Immature natural killer cell (primary cell): ENCODE measurements at places on chromosomes 12 and 14.

DNA sequence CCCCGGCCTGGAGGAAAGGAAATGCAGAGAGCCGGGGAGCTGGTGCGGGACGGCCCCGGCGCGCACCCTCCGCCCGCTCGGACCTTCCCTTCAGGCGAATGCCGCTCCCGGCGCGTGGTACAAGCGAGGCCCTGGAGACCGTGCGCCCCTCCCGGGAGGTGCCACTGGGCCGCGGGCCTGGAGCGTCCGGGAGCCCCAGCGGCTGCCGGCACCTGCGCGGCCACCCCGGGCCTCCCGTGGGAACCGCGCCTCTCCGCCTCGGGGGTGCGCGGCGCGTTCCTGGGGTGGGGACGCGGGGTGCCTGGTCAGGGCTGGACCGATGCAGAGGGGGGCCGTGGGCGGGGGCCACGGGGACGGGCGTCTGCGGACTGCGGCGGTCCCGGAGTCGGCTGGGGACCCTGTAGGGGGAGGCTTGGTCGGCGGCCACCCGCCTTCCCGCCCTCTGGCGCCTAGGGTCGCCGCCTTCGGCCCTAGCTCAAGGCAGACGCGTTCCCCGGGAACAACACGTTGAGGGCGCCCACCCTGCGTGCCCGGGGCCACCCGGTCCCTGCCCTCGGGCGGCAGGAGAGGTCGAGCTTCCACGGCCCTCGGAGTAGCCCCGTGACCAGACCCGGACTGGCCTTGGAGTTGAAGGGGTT lies 599 bp downstream of the PAPLN start:
- no peak overlapping the region for H3K27ac ChIP-seq
- peaks cover 18% of the 10 kb centered on the region for H3K27me3 ChIP-seq
- H3K36me3 ChIP-seq: no peaks in the 10 kb centered on the region

- no peaks in the 10 kb centered on the region for H3K36me3 ChIP-seq
- no peak overlapping the region for H3K4me3 ChIP-seq
- H3K27ac ChIP-seq: no peak overlapping the region
Observed at GRCh38 chr14:90523961-90524875, 127.4 kb downstream of the CALM1 start.

DNA sequence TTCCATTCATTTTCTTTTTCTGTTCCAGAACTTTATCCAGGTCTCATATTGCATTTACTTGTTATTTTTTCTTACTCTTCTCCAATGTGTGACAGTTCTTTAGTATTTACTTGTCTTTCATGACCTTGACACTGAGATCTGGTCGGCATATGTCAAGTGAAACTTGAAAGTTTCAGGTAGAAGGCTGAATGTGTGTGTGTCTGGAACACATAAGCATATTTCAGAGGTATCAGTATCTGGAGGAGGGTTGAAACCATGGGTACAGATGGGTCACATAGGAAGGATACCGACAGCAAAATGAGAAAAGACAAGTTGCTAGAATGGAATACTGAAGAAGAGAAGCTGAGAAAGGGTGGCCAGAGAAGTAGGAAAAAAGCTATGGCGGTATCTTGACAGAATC lies 22.5 kb upstream of the PTGDR start:
- peaks cover 5% of the 10 kb centered on the region for H3K27me3 ChIP-seq
- H3K27ac ChIP-seq: peak overlapping the region; percentile 3
- H3K36me3 ChIP-seq: peaks cover 22% of the 10 kb centered on the region
- DNase-seq: no peak
- H3K4me1 ChIP-seq: peaks cover 97% of the 10 kb centered on the region

GRCh38 chr12:6839482-6840201 lies 1.1 kb upstream of the GNB3 start:
- peaks cover 2% of the 10 kb centered on the region for H3K4me1 ChIP-seq
- H3K4me3 ChIP-seq: no peak overlapping the region
- no peak for DNase-seq
- peaks cover 1% of the 10 kb centered on the region for H3K27me3 ChIP-seq

- no peak overlapping the region for H3K4me3 ChIP-seq
- no peaks in the 10 kb centered on the region for H3K36me3 ChIP-seq
- no peak overlapping the region for H3K27ac ChIP-seq
- DNase-seq: no peak
- peaks cover 39% of the 10 kb centered on the region for H3K27me3 ChIP-seq
Observed at GRCh38 chr12:14886271-14886670, 617 bp upstream of the MGP start.

DNA sequence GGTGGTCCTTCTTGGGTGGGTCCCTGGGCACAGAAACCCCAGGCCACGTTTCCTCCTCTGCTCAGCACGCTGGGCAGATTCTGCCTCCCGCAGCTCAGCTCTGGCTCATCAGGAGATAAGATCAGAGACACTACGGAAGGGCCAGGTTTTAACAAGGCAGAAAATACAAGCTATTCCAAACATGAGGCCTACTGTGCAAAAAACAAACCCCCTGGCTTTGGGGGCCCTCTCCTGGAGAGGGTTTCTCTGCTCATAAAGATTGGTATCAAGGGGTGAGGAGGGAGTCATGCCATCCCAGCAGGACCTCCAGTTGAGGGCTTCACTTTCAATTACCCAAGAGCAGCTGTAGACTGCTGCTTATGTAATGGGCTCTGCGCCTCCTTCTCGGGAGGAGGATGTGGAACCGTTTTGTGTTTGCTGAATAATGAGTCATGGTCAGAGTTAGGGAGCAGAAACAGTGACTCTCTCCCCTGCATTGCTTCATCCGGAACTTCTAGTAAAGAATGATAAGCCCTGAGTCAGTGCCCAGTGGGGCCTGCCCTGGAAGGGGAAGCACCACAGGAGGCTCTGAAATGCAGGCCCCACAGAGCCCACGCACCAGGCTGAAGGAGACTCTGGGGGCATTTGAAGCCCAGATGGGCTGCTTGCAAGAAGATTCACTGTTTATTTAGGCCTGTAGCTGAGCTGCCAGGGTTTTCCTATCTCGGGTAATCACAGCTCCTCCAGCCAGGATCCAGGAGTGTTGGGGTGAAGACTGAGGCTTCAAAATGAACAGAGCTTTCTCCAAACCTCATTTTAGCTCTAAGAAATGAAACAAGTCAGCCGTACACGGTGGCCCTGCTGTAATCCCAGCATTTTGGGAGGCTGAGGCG lies 79.3 kb downstream of the SSPN start:
- H3K4me1 ChIP-seq: peaks cover 18% of the 10 kb centered on the region
- no peak for DNase-seq
- H3K36me3 ChIP-seq: no peaks in the 10 kb centered on the region

DNA sequence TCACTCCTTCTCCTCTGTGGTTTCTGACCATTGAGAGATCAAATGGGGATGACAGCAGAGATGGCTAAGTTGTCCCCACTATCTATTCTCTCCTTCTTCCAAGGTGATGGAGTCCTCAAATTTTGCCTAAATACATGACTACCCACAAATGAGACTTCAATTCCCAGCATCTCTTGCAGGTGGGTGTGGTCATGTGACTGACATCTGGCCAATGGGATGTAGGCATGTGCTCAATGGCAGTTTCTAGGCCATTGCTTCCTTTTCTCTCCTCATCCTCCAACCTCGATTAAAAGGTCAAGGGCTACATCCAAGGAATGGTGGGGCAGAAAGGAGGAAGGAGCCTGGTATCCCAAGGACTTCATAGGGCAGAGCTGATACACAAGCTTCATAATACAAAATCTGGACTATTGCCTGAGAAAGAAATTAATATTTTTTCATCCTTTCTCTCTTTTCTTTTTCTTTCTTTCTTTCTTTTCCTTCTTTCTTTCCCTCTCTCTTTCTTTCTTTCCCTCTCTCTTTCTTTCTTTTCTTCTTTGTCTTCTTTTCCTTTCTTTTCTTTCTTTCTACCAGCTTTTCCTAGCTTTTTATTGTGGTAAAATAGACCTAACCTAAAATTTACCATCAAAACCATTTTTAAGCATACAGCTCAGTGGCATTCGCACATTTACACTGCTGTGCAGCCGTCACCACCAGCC lies 100.9 kb upstream of the PRB2 start:
- H3K4me3 ChIP-seq: no peak overlapping the region
- DNase-seq: no peak
- H3K4me1 ChIP-seq: peaks cover 8% of the 10 kb centered on the region
- peaks cover 13% of the 10 kb centered on the region for H3K27me3 ChIP-seq
- H3K36me3 ChIP-seq: no peaks in the 10 kb centered on the region

GRCh38 chr12:114812858-114813761 lies 129.1 kb upstream of the TBX3 start:
- H3K27me3 ChIP-seq: peaks cover 2% of the 10 kb centered on the region
- no peaks in the 10 kb centered on the region for H3K36me3 ChIP-seq
- no peak overlapping the region for H3K4me3 ChIP-seq
- no peak for DNase-seq

DNA sequence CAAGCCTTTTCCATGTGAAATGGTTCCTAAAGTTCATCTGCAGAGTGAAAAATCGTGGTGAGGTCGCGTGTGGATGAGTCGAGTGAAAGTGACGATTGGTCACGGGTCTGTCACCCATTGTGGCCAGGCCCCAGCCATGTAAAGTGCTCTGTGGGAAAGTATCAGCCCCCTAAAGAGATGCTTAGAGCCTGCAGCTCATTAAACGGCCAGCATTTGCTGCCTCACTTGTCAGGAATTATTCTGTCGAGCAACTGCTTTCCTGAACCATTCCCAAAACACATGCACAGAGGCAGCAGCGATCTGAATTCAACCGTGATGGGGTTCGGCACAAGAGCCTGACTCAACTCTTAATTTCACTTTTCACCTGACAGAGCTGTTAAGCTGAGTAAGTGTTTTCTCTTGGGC lies 16.0 kb downstream of the DBX2 start:
- peaks cover 4% of the 10 kb centered on the region for H3K27me3 ChIP-seq
- H3K27ac ChIP-seq: no peak overlapping the region
- H3K4me3 ChIP-seq: no peak overlapping the region
- no peak for DNase-seq
- H3K4me1 ChIP-seq: no peaks in the 10 kb centered on the region
- H3K36me3 ChIP-seq: no peaks in the 10 kb centered on the region

DNA sequence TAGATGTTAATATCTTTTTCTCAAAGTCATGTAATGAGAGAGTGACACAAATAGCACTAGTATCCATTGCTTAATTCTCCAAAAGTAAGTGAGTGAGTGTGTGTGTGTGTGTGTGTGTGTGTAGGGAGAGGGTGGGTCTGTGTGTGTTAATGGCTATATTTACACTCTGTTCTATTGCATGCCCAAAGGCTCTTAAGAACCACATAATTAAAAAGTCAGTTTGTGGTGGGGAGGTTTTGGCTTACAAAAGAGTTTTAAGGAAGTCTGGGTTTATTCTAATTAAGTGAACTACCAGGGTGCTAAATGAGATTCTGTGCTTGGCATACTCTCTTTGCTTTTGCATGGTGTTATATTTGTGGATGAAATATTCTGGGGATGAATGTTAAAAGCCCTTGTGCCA lies 1897.6 kb upstream of the FLRT2 start:
- no peaks in the 10 kb centered on the region for H3K27me3 ChIP-seq
- H3K4me3 ChIP-seq: no peak overlapping the region
- H3K36me3 ChIP-seq: no peaks in the 10 kb centered on the region
- no peak overlapping the region for H3K27ac ChIP-seq

GRCh38 chr14:29425705-29426482 lies 501.8 kb downstream of the PRKD1 start:
- H3K36me3 ChIP-seq: no peaks in the 10 kb centered on the region
- DNase-seq: no peak
- H3K4me1 ChIP-seq: no peaks in the 10 kb centered on the region
- no peak overlapping the region for H3K27ac ChIP-seq
- H3K27me3 ChIP-seq: no peaks in the 10 kb centered on the region

DNA sequence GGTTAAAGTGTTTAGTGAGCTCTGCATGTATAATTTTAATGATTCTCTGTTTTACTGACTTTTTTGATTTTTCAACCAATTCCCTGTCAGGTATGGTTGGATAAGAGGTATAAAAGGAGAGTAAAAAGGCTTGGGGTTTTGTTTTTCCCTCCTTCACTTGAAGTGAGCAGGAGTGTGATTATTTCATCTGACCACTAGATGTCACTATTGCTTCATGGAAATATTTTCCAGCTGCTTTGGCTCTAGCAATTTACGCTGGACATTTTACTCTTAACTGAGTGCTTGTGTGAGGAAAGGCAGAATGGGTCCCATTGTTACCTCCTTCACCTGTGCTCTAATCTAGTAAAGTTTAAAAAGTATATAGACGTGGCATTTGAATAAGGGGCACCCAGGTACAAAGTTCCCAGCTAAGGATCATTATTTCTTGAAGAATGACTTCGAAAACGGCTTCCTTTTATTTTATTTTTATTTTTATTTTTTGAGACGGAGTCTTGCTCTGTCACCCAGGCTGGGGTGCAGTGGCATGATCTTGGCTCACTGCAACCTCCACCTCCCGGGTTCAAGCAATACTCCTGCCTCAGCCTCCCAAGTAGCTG lies 66.5 kb downstream of the TBC1D30 start:
- peak; percentile 26 for DNase-seq
- H3K27ac ChIP-seq: no peak overlapping the region
- H3K27me3 ChIP-seq: peaks cover 4% of the 10 kb centered on the region
- H3K36me3 ChIP-seq: no peaks in the 10 kb centered on the region
- H3K4me1 ChIP-seq: no peaks in the 10 kb centered on the region

DNA sequence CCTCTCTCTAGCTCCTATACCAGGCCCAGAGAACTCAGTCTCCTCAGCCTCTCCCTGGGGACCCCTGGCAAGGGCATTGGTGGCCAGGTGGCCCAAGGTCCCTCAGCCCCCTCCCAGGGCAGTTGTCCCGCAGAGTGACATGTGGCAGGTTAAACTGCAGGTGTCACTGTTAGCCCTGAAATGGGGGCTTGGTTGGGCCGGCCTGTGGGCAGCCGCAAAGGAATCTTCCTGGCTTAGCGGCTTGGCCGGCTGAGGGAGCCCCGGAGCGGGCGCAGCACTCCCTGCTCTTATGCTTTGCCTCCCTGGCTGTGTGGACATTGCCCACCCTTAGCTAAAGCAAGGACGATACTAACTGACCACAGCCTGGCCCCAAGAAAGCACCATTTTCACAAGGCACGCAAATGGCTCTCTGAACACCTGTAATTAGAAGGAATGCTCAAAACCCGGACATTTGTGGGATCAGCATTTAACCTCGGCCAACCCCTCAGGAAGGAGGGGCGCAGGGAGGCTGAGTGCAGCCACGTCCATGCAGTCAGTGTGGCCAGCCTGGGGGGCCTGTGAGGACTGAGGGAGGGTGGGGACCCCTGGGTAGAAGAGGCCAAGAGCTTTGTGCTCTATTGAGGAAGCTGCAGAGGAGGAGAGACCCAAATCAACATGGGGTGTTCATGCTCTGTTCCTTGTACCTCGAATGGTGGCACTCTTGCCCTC lies 82.2 kb downstream of the PAPOLA start:
- no peaks in the 10 kb centered on the region for H3K36me3 ChIP-seq
- no peak overlapping the region for H3K4me3 ChIP-seq
- DNase-seq: no peak
- peaks cover 5% of the 10 kb centered on the region for H3K27me3 ChIP-seq

GRCh38 chr12:32559434-32559833 lies 119.7 kb upstream of the DNM1L start:
- H3K4me3 ChIP-seq: no peak overlapping the region
- H3K36me3 ChIP-seq: no peaks in the 10 kb centered on the region
- peaks cover 2% of the 10 kb centered on the region for H3K27me3 ChIP-seq
- DNase-seq: no peak
- no peak overlapping the region for H3K27ac ChIP-seq
- no peaks in the 10 kb centered on the region for H3K4me1 ChIP-seq
